Left ventricle myocardium superior (tissue), 1 donor: ENCODE measurements at places on chromosomes 5 and 9. TPM values are rescaled to one million over a fixed set of nuclear protein-coding genes. Genes with fewer than 3 reads are reported as not detected.

IFNA13 gene
- total RNA-seq = not detected

SH3PXD2B gene
- 5.0 TPM for total RNA-seq

GRCh38 chr5:80090884-80091166, 55.7 kb downstream of the THBS4 start:
- no peak for DNase-seq

HAPLN1 gene
- 0.05 TPM for total RNA-seq

CCL19 gene
- total RNA-seq = 2.1 TPM

- no peak for DNase-seq
These were observed 43.0 kb upstream of the GAS1 start for GRCh38 chr9:86990290-86990689.

SIT1 gene
- 0.32 TPM for total RNA-seq

TAF11L9 gene
- total RNA-seq = not detected

DNA sequence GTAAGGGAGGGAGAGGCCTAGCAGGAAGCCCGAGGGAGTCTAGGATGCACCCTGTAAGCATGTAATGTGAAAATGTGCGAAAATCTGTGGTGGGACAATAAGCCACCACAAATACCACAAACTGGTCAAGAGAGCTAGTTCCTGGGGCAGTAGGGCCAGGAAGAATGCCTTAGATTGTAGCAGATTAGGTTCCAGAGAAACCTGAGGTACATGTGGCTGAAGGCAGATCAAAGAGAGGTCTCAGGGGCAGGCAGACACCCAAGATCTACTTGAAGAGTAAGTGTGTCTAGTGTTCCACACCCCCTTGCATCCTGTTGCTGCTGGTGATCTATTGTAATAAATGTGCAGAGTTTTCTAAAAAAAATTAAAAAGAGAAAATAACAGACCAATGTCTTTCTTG, 1677.3 kb upstream of the CDH6 start:
- no peak for DNase-seq

GRCh38 chr5:94577466-94578245, 40.7 kb downstream of the KIAA0825 start:
- no peak for DNase-seq

FRMD3 gene
- 97.7 TPM for total RNA-seq

ROR2 gene
- 0.87 TPM for total RNA-seq

GRCh38 chr5:159010661-159011442, 88.9 kb downstream of the EBF1 start:
- DNase-seq = no peak

GFRA3 gene
- total RNA-seq = 0.72 TPM
